Colonic mucosa (tissue), 4 donors: ENCODE measurements at places on chromosomes 6 and 20.
A peak's percentile ranks its signal among the peaks of the same experiment; 100 is the strongest.

DNA sequence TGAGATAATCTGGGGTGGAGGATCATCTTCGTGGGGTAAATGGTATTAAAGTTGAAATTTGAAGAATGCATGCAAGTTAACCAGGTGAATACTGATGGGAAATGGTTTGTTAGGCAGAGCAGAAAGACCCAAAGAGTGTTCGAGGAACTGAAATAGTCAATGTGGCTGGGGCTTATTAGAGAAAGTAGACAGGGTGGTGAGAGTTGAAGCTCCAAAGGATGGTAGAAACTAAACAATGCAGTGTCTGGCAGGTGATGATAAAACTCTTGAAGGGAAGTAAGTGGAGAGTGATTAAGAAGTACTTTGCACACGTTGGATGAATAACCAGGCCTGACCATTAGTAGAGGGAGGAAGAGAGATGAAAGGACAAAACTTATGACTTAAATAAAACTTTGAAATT, 39.8 kb upstream of the CENPW start:
- no peak for DNase-seq

DNA sequence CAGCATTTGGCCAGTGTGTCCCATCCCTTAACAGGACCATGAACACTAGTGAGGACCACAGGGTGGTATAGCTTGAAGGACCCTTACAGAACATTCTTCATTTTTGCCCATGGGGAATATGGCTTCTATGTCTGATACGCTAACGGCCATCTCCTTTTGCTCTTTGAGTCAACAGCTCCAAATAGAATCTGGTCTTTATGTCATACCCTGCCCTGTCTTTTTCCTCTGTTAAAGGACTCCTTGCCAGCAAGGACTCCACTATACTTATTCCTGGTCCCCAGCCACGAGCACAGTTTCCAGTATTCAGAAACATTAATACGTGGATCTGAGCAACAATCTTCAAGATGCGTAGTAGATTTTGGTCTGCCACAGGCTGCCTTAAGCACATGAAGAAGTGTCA, 22.5 kb downstream of the SERPINB1 start:
- peak; percentile 18 for DNase-seq

DNA sequence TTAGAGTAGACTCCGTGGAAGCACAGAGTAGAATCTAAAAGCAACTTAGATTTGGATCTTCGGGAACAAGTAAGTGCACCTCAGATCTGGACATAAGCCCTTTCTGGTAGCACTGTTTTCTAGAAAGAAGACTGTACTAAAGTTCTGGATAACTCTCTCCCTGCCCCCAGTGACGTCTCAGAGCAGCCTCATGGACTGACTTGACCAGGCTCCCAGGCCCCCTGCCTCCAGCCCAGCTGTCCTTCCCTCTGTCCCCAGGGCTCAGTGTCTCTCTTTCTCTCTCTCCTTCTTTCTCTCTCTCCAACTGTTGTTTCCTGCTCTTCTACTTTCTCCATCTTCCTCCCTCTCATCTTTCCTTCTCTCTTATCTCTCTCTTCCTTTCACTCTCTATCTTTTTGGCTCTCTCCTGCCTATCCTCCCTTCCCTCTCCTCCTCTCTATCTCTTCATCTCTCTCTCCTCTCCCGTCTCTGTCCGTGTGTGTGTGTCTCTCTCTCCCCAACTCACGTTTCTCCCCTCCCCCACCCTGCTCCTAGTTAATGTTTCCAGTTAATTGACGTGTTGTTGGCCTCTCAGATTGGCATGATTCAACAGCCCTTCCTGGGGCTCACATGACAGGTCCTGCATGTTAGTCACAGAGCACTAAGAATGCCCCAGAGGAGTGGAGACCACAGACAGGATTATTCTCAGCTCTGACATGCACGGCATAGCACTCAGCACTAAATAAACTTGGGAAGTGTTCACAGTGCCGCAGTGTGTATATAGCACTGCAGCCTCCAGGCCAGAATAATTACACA, 180.4 kb upstream of the FOXQ1 start:
- DNase-seq: no peak

DNA sequence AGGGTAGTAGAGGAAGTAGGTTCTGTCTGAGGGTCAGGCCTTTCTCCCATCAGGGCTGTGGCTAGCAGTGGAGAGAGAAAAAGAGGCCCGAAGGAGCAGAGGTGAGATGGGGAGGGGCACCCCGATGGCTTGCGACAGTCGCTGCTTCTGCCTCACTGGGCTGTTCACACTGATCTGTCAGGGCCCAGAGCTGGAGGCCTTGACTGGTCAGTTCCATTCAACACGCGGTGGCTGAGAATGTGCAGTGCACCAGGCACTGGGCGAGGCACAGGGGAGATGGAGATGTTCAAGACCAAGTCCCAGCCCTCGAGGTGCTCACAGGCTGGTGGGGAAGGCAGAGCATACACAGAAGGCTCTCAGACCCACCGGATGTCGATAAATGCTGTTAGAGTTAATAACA, 21.4 kb downstream of the SLC12A5 start:
- no peak for DNase-seq

- DNase-seq: no peak
Observed at GRCh38 chr20:43444107-43444506, 13.6 kb upstream of the SRSF6 start.

DNA sequence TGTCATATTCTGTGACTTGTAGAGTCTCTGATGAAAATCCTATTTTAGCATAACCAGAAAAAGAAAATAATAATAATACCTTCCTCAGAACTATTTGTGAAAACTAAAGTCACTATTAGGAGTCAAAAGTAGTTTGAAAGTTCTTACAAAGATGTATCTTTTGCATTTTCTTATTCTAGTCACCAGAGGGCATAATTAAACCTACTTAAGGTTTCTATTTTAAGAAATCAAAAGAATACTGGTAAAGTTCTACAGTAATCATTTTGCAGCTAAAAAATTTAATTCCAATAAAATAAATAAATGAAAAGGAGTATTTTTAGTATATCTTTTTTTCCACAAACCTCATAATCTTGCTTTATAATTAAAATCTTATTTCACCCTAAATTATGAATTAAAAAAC, 28.0 kb upstream of the MCM9 start:
- no peak for DNase-seq

DNA sequence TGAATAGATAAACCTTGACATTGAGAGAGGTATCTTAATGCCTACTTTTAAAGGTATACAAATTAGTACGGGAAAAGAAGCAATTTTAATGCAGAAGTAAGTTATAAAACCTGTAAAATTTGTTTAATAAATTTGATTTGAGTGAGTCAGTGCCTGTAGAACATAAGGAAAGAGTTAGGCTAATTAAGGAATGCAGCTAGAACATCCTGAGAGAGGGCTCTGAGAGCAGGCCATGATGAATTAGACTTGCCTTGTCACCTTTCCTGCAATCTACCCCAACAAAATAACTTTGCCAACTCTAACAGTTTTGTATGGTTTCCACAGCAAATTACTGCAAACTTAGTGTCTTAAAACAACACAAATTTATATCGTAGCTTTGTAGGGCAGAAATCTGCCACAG, 700.8 kb downstream of the RFPL4B start:
- no peak for DNase-seq

GRCh38 chr20:44355498-44356352, at the start of gene HNF4A:
Gene HNF4A (plus strand): TSS chr20:44355699. CDS start chr20:44355805, 106 bp downstream.
- peak; percentile 83 for DNase-seq

DNA sequence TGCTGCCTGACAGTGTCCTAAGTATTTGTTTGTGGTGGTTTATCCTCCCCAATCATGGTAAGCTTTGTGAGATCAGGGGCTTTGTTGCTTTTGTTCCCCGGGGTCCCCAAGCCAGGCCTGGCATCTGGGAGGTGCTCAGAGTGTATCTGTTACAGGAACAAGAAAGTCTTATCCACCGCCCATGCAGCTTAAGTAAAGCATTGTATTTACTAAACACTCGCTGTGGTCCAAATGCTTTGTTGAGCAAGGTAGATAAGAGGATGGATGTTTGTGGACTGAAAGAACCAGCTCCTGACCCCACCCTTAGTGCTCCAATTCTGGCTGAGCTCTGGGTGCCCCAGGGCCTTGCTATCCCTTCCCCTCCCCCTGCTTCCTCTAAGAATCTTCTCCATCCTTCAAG, 19.8 kb upstream of the TFAP2C start:
- no peak for DNase-seq

DNA sequence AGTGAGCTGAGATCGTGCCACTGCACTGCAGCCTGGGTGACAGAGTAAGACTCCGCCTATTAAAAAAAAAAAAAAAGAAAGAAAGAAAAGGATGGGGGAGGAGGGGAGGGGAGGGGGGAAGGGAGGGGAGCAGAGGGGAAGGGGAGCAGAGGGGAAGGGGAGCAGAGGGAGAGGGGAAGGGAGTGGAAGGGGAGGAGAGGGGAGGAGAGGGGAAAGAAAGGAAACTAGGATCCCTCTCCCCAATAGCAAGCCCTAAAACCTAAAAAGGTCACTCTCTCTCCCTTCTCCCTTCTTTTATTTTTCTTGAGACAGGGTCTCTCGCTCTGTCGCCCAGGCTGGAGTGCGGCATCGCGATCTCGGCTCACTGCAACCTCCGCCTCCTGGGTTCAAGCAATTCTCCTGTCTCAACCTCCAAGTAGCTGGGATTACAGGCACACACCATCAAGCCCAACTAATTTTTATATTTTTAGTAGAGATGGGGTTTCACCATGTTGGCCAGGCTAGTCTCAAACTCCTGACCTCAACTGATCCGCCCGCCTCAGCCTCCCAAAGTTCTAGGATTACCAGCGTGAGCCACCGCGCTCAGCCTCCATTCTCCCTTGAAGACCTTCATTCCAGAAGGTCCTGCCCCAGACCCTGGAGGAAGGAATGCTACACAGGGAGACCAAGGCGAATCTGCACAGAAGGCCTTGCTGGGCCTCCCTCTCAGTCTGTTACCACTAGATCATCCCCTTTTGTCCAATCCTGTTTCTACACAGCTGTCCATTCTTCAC, 45.8 kb upstream of the PIM1 start:
- DNase-seq: no peak

- no peak for DNase-seq
Observed at GRCh38 chr6:111921103-111921502, 47.9 kb upstream of the FYN start.

GRCh38 chr20:10090588-10091166, 55.9 kb downstream of the ANKEF1 start:
- DNase-seq: peak; percentile 36

GRCh38 chr6:38057994-38058393, 238.5 kb downstream of the ZFAND3 start:
- no peak for DNase-seq

DNA sequence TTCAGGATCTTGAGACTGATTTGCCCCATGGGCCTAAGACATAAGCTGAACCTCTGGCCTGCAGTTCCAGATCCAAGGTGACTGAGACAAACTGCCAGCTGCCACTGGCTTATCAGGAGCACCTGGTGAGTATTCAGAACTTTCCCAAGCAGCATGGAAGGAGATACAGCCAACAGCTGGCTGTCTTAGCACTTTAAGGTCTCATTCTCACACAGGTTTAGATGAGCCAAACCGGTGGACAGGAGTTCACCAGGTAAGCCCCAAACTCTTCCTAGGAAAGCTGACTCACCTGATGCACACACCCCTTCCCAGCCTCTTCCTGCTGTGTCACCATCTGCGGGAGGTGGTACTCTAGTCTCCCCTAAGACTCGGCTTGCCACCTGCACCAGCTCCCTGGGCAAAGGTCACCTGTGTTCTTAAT, at the start of gene BANF2:
TSS of gene BANF2 (plus strand) at position 36 of the 421 bp plus-strand sequence. CDS start 25,060 bp downstream, outside the sequence.
- peak; percentile 55 for DNase-seq

GRCh38 chr6:85004361-85004995, 240.1 kb upstream of the TBX18 start:
- no peak for DNase-seq

DNA sequence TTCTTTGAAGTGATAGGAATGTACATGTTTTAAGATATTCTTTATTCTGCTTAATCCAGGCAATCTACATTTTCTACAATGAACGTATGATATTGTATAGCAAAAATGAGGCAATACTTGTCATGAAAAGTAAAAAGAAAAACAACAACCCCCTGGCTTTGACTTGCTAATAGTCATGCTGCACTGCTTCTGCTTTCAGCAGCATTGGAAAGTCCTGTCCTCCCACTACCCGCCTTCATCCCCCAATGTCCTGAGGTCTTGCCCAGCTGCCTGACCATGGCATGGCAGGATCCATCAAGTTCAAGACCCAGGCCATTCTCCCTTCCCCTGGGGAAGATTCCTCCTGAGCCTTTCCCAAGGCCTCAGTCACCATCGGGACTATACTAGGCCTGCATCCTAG, 156.5 kb downstream of the SH3BGRL2 start:
- DNase-seq: no peak

DNA sequence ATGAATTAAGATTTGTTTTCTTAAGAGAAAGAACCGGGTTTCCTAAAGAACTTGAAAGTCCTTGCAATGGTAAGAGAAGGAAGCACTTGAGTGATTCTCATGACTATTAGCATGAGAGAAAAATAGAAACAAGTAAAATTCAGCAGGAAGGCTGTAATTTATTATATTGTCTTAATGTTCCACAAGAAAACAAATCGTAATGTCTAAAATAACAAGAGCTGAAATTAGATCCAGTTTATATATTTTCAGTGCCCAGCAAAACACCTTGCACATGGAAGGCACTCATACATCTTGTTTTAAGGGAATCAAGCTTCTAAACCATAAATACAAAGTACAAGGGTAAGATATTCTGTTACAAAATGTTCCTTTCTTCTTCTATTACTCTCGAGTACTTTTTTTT, 229.4 kb upstream of the PLN start:
- no peak for DNase-seq

GRCh38 chr20:33684533-33685327, 1.5 kb downstream of the E2F1 start:
- DNase-seq: no peak

DNA sequence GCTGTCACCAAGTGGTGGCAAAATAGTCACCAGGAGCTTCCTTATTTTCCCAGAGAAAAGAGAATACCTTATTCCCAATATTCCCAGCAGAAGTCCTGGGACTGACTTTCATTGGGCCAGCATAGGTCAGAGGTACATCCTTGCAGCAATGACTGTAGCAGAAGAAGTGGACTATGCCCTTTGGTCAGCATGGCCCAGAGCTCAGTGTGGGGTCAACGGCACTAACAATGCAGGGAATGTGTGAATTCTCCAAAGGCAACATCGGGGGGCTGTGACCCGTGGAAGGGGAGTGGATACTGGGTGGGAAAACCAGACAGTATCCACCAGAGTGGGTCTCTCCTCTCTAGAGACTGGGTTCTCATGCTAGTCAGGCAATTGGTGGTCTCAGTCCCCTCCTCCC, 15.6 kb upstream of the LBP start:
- no peak for DNase-seq

- no peak for DNase-seq
Observed at GRCh38 chr20:47872341-47872740, 87.1 kb upstream of the SULF2 start.

DNA sequence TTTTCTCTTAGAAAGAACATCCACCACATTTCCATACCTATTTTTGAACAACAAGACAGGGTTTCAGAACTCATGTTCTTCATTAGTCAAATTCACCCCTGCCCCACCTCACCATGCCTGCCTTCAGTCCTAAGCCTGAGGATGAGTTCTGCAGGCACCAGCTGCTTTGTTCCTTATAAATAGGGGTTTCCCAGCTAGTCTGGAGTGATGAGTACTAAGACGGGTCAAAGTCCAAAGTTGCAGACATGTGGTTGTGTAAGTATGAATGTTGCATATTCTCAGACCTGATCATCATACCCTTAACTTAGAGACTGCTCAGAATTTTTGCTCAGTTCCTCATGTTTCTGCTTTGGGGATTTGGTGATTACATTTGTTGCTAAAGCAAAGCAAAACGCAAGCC, 257.7 kb upstream of the CDYL start:
- no peak for DNase-seq

GRCh38 chr20:29300579-29301551, 1956.6 kb upstream of the DEFB115 start:
- no peak for DNase-seq

- DNase-seq: no peak
Observed at GRCh38 chr20:62217913-62218773, 1.9 kb downstream of the HRH3 start.

GRCh38 chr6:14386263-14386662, 268.7 kb downstream of the CD83 start:
- no peak for DNase-seq
